ENCODE measurements at places on chromosomes 2 and 18.

DNA sequence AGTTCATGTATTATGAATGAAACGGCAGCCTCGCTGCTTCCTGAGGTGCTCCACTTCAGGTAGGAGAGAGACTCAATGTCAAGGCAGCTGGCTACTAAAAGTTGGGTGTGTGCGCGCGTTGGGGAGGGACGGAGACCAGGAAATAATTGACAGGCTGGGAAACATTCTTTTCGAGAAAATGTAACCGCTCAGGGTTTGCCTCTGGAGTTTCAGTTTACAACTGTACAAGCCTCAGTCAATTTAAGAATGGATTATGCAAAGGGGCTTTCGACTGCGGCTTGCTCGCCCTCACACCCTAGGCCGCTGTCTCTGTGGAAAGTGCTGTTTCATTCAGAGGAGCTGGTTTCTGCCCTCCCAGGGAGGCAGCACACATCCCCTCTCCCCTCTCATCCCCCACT, 4.4 kb upstream of the SPRED2 start:
- DNase-seq, result peak; percentile 58

- DNase-seq, result no peak
Measured at GRCh38 chr2:179412112-179412511, 147.5 kb upstream of the SESTD1 start.

DNA sequence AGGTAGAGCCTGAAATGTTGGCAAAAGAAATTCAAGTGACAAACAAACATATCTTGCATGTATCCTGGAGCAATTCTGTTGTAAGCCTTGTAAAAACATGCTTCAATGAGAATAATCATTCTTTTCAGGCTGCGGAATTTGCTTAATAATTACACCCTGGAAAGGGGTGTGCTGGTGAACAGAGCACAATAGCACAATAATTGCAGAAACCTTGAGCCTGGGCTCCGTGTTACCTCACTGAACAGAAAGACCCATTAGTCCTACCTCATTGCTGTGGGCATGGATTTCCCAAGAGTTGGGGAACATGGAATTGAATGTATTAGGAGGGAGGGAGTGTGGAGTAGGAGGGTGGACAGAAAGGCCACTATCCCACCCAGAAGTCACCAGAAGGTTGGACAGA, 168.0 kb upstream of the ALKAL2 start:
- no peak for DNase-seq

- DNase-seq, result no peak
Measured at GRCh38 chr2:238941262-238941792, 93.4 kb downstream of the TWIST2 start.

DNA sequence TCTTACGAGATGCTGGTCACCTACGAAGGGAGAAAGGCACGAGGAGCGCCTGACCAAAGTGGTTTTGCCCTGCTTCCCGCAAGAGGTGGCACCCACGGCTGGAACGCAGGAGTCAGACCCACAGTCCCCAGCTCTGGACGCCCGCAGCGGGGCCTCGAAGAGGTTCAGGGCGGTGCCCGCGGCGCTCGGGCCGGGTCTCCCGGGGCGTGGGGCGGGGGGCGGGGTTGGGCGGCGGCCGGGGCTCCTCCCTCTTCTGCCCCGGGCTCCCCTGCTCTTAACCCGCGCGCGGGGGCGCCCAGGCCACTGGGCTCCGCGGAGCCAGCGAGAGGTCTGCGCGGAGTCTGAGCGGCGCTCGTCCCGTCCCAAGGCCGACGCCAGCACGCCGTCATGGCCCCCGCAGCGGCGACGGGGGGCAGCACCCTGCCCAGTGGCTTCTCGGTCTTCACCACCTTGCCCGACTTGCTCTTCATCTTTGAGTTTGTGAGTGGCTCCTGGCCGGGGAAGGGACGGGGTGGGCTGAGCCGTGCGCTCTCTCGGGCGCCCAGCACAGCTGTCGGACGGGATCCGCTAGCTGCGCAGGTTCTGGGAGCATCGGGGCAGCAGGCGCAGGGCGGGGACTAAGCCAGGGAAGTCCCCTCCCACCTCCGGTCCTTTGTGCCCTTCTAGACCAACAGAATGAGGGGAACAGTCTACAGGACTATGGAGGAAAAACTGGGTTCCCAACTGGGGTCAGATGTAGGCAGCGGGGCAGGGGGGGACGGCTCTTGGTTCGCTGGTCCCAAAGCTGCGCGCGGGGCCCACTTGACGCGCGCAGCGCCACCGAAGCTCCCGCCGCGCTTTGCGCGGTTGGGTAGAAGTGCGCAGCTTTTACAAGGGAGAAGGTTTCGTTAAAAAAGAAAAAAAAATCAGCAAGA, at the start of gene MAL:
Gene MAL, plus strand, starts transcription at position 303 of the 914 bp plus-strand sequence. Its CDS starts 85 bp downstream, at position 388.
- DNase-seq, result no peak

DNA sequence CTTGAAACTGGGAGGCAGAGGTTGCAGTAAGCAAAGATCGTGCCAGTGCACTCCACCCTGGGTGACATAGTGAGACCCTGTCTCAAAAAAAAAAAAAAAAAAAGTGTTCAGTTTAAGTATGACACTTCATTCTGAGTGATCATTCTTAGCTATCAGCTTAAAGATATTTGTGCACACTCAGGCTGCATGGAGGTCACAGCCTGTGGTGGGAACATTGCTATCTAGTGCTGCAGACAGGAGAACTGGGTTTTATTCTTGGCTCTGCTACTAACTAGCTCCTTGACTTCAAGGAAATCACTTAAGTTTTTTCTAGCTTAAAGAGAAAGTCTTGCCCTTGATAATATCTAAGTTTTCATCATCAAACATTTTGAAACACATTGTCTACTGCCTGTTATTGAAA, 391.3 kb upstream of the CDH7 start:
- no peak for DNase-seq

DNA sequence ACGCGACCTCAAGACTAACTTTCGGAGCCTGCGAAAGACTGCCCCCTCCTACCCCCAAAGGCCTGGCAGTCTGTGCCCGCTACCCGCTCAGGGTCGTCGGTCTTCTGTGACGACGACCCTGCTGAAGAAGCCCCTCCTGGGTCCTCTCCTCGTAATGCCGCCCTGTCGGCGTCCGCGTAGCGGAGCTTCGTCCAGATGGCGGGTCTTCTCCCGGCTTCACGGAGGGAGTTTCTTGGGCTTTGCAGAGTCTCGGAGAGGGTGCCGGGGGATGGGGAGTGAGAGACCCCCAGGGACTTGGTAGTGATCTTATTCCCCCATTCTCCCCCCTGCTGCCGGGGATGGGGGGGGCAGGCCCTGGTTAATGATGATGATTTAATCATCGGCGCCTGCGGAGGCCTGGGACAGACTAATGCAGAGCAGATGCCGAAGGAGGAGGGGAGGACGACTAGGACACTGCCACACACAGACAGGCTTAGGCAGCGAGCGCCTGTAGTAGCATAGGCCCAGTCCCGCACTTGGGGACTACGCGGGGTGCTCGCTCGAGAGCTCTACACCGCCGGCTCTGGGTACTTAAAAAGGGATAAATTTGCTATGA, 528 bp upstream of the PCGF1 start:
- DNase-seq, result no peak

DNA sequence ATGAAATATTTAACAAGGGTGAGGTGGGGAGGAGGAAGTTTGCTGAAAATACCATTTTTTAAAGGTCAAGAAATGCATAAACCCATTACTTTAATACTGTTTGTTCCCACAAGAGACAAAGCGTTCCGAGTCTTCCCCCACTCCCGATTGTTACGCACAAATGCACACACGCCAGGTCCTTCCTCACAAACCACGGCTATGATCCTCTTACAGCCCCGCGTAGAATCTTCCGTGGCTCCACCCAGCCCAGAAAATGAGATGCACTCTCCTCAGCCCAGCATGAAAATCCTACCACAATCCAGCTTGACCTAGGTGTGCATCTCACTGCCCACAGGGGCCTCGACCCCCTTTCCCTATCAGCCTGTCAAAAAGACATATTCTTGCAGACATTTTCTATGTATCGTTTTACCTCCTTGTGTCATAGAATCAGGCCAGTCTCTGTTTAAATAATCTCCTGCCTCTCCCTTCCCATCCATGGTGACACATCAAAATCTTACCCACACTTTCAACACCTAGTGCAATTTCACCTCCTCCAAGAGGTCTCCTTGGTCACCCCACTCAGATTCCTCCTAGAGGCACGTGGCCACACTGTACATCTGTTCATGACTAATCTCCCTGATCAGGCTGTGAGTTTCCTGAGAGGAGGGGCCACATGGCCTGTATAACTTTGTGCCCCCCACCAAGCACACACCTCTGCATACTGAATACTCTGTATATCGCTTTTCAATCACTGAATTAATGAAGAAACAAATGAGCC, 491.0 kb upstream of the KLHL29 start:
- no peak for DNase-seq

DNA sequence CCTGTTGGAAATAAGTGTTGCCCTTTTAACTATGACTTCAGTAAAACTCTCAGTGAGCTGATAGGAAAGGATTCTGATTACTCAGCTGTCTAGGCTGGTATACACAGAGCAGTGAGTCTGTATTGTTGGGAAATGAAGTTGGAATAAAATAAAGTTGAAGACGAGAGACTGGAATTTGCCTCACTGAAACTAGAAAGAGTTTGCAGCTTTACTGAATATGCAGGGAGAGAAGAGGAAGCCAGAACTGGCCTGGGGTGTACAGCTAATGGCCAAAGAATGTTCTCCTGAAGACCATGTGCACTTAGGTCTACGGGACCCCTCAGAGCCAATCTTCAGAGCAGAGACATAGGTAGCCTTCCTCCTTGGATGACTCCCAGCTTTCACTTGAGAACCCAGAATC, 26.5 kb downstream of the EIF4E2 start:
- no peak for DNase-seq

- DNase-seq, result no peak
Measured at GRCh38 chr18:66838340-66838987, 234.6 kb upstream of the CDH19 start.

- DNase-seq, result no peak
Measured at GRCh38 chr2:52127527-52127926, 1095.6 kb upstream of the NRXN1 start.

DNA sequence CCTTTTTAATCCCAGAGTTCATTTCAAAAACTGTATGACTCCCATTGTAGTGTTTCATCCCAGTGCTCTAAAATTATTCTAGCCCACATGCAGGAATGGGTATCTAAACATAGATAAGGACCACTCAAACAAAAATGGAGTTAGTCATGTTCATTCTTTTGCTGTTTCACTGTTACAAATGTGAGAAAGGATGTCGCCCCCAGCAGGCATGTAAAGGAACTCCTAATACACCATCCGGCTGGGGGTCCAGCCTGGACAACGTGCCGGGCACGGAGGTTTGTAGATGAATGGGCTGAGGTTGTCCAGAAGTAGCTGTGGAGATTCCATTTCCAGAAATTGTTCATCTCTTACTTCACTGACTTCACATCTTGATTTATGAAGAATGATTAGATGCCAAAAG, 101.9 kb upstream of the RAB12 start:
- DNase-seq, result no peak

DNA sequence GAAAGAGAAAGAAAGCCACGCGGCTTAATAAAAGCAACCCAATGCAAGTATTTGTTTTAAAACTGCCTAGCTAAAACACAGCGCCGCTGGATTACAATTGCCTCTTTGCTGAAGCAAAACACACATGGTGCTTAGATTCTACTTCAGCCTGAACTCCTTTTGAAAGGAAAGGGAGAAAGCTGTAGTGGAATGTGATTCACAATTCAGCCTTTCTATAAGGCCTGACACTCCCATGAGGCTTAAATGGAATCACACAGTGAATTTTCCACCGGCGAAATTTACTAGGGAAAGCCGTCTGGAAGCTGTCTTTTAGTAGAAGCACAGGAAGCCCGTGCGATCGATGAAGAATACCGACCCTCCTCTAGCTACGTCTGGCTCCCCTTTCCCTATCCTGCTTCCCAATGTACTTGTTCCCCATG, 348.0 kb downstream of the DLGAP1 start:
- no peak for DNase-seq

GRCh38 chr2:118693287-118693822, 154.1 kb downstream of the EN1 start:
- DNase-seq, result no peak

- DNase-seq, result no peak
Measured at GRCh38 chr2:6755456-6755855, 110.3 kb downstream of the CMPK2 start.

DNA sequence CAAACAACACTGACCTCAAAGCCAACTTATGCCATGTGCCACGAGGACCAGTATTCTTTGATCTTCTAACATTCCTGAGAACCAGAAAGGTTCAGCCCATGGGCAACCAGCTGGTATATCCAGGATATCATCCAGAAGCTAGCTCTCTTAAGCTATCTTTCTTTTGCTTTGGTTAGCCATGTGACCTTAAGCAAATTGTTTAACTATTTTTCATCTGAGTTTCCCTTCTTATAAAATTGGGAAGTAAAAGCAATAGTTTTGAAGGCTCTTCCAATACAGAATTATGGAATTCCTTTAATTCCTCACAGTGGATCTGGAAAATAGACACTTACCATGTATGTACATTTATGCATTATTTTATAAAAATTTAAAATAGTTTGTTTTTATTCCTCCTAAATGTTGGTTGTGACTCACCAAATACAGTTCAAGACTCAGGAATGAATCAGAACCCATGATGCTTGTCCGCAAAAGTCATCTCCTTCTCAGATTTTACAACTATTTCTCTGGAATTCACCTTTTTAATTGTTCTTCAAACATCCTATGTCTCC, 435.7 kb downstream of the ZEB2 start:
- no peak for DNase-seq

DNA sequence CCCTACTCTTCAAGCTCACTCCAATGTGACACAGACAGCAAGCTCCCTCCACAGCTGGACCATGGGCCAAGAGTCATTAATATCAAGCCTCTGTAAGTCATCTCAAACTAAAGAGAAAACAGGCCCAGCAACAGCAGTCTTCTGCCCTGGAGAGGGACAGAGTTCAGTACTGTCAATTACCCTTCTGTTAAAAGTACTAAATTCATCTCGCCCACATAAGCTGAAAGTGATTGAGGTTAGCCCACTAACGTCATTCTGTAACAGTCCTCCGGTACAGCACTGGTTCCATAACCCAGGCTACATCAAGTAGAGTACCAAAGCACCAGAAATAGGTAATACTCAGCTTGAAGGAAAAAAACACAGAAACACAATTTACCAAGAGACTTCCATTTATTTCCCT, 25.9 kb downstream of the THADA start:
- no peak for DNase-seq

- DNase-seq, result no peak
Measured at GRCh38 chr18:5449858-5450509, 93.8 kb downstream of the EPB41L3 start.

GRCh38 chr18:38611036-38611964, 1045.7 kb upstream of the CELF4 start:
- DNase-seq, result no peak
